ENCODE measurements at places on chromosomes 3 and 15.

- no peak for DNase-seq
These were observed 24.1 kb downstream of the WDR48 start for GRCh38 chr3:39075910-39076309.

DNA sequence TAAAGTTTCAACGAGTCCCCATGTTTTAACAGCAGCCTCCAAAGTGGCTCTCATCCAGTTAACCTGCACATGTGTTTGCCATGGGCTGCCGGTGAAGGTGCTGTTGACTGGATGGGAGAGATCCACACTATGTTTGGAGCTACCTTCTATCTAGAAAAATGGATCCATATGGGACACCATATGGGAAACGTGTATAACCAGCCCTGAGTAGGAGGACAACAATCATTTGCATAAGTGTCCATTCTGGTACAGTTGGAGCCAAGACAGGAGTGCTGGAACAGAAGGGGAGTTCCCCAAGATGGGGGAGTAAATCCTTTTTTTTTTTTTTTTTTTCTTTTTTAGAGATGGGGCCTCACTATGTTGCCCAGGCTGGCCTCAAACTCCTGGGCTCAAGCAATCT lies 36.6 kb downstream of the MKRN2 start:
- DNase-seq: no peak

DNA sequence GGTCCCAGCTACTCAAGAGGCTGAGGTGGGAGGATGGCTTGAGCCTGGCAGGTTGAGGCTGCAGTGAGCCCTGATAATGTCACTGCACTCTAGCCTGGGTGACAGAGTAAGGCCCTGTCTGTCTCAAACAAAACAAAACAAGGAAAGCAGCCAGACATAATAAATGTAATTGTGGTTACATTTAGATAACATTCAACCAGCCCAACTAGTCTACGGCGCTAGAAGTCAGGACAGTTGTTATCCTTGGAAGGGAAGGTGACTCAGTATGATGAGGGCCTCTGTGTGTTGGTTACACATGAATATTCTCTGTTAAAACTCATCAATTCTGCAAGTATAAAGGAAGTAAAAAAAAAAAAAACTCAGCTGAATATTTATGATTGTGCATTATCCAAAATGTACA lies 27.0 kb upstream of the CSPG5 start:
- DNase-seq: no peak

DNA sequence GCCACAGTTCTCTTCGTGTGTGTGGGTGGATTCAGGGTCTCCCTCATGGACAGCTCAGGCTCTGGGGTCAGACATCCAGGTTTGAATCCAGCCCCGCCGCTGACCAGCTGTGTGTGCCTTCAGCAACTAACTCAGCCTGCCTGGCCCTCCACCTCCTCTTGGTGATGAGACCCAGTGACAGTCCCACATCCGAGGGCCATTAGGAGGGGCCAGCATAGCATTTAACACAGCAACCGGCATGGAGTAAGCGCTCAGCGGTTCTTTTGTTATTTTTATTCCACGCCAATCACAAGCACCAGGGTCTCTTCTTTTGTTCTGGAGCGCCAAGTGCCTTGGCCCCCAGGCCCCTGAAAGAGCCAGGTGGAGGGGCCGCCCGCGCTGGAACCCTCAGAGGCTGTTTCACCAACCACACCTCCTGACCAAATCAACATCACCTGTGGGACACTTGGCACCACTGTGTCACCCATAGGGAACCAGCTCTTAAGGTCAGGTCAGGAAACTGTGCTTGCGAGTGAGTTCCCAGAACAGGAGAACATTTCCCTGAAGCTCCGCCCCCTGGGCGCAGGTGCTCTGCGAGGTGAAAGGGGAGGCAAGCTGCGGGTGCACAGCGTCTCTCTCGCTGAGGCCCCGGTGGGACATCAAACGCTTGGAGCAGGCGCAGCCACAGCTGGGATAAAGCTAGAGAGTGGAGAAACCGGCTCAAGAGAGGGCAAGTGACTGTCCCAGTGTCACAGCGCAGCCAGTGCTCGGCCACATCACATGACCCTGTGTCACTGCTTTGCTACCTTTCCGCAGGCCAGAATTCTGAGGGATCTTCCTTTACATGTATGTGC lies 311.3 kb downstream of the UACA start:
- no peak for DNase-seq

GRCh38 chr3:183892610-183893214 lies 8.0 kb upstream of the PARL start:
- no peak for DNase-seq

GRCh38 chr15:91413142-91413541 lies 313.1 kb downstream of the SV2B start:
- no peak for DNase-seq

DNA sequence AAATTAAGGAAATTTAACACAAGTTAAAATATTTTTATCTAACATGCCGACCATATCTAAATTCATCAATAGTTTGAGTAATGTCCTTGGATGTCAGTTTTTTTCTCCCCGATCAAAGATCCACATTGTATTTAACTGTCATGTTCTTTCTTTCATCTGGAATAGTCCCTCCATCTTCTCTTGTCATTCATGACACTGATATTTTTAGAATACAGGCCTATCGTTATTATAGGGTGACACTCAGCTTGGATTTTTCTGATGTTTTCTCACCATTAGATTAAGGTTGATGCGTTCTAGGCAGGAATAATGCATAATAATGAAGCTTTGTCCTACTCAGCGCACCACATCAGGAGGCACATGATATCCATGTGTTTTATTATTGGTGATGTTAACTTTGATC lies 13.2 kb upstream of the PYGO1 start:
- DNase-seq: no peak

DNA sequence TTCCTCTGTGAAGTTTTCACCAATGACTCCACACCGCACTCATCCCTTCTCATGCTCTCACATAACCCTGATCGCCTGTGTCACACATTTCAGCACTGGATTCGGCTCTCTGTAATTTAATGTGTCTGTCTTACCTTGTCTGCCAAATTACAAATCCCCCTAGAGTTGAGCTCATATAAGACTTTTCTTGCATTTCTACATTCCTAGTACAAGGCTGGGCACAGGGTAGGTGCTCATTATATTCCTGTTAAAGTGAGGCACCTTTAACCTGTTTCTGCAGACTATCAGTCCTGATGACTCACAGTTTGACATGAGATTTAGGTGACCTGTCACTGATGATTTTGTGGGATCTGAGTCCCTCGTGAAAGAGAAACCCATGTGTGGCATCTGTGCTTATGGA lies 22.6 kb downstream of the TGM5 start:
- DNase-seq: no peak

DNA sequence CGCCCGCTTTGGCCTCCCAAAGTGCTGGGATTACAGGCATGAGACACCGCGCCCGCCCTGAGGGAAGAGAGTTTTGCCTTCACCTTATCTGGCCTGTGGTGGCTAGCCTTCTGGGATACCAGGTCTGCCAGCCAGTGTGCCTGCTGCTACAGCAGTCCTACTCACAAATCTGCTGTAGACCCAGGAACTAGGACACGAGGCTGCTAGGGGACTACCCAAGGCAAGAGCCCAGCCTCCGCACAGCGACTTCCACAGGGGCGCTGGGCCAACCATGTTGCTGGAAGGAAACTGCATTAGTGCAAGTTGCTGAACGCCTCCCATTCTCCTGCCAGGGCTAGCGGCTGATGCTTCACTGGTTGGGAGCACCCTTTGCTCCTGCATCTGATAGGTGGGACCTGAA lies 53.7 kb downstream of the DHX30 start:
- no peak for DNase-seq

GRCh38 chr3:14236902-14237301 lies 58.3 kb downstream of the LSM3 start:
- no peak for DNase-seq

DNA sequence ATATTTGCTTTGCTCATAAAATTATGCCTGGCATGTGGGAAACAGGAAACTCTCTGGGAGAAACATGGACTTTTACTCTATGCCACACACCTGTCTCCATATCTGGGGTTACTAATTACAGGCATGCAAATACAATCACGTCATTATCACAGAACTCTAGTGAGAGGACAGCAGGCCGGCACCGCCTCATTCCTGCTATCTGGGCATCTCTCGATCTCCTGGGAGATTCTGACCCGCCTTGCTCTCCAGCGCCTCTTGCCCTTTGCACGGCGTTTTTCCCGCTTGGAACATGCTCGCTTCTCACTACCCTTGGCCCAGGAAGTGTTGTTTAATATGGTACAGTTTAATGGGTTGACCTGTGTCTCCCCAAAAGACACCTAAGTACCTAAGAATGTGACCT lies 45.4 kb upstream of the PARL start:
- DNase-seq: no peak

GRCh38 chr15:38707802-38708671 lies 143.4 kb upstream of the RASGRP1 start:
- DNase-seq: peak; percentile 43

DNA sequence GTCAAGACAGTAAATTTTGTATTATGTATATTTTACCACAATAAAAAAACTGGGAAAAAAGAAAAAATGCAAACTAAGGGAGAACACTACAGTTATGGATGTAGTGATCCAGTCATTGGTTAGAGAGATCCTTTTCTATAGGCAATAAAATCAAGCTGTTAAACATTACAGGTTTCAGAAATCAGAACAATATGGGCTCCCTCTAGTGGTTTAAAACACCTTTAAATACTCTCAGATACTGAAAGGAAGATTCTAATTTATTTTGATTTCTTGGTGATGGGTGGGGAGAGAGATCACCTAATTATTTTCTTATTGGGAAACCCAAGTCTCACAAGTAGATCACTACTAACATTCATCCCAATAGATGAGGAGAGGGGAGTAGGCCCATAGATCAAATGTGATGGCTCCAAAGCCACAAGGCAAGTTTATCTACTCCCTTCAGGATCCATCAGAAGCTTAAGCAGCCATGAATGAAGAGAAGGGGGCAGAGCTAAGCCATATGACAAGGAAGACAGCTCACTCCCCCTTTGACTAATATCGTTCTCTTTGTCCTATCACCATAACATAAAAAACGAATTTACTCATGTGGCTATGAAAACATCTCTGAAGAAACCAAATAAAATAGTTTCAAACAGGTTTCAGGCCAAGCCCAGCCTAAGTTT lies 118.6 kb downstream of the ANO10 start:
- no peak for DNase-seq

- DNase-seq: no peak
These were observed 152.9 kb downstream of the IGF1R start for GRCh38 chr15:98801234-98801561.

GRCh38 chr15:101320501-101321052 lies 25.5 kb upstream of the SNRPA1 start:
- no peak for DNase-seq

- no peak for DNase-seq
These were observed 4.8 kb upstream of the NKTR start for GRCh38 chr3:42595682-42596081.

DNA sequence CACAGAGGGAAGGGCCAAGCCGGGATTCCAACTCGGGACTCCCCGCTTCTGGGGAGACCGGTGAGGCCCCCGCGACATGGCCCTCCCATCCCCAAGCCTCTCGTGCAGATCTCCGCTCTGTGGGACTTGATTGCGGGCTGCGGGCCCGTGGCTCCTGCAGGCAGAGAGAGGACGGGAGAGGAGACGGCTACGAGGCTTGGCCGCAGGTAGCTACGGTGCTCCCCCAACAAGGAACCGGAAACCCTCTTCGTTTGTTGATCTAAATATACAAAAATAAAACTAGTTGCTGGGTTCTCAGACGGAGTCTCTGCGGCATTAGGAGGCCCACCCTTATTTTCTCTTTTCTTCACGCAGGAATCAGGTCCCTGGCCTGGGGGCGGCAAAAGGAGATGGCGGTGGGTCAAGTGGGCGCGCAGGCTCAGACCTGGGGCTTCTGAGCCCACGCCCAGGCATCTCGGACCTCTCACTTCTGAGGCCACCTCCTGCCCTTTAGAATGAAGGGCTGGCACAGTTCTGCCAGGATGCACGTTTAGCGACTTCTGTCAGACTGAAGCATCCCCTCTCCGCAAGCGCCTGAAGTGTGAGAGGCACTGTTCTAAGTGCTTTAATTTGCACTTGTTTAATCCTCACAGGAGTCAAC lies 10.9 kb downstream of the GNB5 start:
- no peak for DNase-seq

DNA sequence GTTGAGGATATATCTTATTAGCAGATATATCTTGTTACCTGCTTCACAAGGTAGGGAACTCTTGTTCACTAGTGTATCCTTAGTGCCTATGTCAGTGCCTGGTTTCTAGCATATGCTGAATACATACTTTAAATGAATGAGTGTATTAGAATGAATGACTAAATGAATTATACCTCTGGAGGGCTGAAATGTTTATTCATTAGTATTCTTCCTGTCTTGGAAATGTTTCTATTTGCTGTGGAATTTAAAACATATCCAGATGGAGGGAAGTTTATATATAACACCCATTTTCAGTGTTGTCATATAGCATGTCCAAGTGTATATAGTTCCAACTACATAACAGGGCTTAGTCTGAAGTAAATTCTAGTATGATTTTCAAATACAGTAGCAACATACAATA lies 581.5 kb downstream of the TBL1XR1 start:
- DNase-seq: no peak

- no peak for DNase-seq
These were observed 33.1 kb downstream of the USF3 start for GRCh38 chr3:113663324-113663750.

DNA sequence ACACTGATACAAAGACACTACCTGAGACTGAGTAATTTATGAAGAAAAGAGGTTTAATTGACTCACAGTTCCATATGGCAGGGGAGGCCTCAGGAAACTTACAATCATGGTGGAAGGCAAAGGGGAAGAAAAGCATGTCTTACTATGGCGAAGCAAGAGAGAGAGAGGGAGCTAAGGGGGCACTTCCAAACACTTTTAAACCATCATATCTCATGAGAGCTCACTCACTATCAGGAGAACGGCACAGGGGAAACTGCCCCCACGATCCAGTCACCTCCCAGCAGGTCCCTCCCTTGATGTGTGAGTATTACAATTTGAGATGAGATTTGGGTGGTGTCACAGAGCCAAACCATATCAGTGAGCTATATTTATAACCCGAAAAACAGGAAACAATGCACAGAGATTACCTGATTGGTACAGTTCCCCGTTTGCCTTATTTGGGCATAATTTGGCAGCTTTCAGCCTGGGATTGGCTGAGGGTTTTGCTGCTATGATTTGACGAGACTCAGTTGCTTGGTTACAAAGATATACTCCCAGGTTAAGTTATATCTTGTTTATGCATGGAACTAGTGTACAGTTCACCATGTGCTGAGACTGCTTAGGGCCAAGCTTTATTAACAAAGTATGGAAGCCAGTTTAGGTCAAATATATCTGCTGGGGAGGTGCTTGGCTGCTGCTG lies 184.2 kb downstream of the NR2F2 start:
- no peak for DNase-seq

DNA sequence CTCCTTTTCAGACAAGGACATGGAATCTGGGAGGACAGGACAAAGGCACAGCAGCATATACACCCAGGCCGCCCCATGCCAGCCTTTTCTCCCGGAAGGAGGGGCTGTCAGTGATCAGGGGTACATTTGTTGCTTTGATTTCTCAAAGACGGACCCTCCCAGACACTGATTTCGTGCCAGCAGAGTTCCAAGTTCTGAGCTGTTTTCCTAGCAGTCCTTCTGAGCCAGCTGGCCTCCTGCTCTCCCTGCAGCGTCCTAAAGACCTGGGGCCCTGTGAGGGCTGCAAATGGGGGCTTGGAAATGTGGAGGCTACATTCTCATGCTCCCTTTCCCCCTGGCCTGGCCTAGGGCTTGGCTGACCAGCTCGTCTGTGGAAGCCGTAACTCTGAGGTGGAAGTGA lies 22.3 kb downstream of the CTSH start:
- no peak for DNase-seq

Data from testis (tissue), 5 donors.